ENCODE measurements at places on chromosomes 7 and 10.

DNA sequence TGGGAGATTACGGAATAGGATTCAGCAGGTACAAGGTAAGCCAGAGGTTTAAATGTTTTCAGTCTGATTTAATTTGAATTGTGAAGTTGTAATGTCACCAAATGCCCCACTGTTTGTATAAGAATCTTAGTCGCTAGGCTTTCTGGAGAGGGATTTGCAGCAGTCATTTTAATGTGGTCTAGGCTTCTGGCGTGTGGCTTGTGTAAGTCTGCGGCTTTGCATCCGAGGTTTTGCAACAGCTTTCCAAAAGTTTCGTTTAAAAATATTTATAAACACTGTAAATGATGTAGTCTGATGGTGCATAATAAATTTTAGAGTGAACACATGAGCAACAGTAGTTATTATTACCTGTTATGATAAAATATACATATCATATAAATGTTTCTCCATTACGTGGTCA is 26.1 kb upstream of the BHLHA15 start:
- DNase-seq: no peak

- DNase-seq: no peak
These were observed 108.1 kb downstream of the ANLN start for GRCh38 chr7:36497775-36498174.

GRCh38 chr7:79684384-79684783 is 230.9 kb upstream of the MAGI2 start:
- DNase-seq: no peak

- no peak for DNase-seq
These were observed 311.4 kb upstream of the ZNF32 start for GRCh38 chr10:43960135-43960415.

- DNase-seq: no peak
These were observed 144.3 kb upstream of the KAT6B start for GRCh38 chr10:74681917-74682627.

- DNase-seq: peak; percentile 41
These were observed 57.6 kb upstream of the TARP start for GRCh38 chr7:38330861-38331621.

DNA sequence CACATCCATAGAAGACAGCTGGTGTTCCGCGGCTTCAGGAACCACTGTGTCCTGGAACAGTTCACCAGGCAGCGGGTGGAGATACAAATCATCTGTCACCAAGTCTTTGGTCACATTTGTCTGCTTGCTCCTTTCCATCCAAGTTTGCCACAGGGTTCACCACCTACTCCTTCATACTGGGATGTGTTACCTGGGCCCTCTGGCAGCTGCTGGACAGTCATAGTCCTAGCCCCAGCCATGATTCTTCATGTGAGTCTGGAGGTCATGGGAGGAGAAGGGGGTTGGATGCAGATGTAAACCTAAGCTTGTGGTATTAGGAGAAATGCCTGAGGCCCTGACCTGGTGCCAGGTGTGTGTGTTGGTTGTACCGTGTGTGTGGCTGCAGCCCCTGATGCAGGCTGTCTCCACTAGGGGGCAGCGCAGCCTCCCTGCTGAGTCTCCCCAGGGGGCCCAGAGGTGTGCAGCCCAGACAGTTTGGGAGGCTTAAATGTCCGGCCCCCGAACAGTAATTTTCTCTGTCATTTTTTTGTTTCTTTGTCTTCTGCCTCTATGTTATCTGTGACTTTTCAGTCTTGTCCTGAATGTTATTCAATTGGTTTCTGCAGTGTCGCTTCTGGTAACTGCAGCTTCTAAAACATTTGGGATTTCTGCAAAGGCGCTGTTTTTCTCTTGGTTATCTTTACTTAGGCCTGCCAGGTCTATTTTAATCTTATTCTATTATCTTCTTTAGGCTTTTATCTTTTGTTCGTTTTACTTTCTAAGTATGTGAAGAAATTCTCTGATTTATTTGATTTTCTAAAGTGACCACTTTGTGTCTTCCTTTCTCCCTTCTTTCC is 14.8 kb downstream of the NPS start:
- peak; percentile 2 for DNase-seq

GRCh38 chr10:1399431-1400100 is 337.8 kb downstream of the ADARB2 start:
- DNase-seq: no peak

GRCh38 chr10:93816123-93816747 is 58.5 kb downstream of the LGI1 start:
- peak; percentile 33 for DNase-seq

DNA sequence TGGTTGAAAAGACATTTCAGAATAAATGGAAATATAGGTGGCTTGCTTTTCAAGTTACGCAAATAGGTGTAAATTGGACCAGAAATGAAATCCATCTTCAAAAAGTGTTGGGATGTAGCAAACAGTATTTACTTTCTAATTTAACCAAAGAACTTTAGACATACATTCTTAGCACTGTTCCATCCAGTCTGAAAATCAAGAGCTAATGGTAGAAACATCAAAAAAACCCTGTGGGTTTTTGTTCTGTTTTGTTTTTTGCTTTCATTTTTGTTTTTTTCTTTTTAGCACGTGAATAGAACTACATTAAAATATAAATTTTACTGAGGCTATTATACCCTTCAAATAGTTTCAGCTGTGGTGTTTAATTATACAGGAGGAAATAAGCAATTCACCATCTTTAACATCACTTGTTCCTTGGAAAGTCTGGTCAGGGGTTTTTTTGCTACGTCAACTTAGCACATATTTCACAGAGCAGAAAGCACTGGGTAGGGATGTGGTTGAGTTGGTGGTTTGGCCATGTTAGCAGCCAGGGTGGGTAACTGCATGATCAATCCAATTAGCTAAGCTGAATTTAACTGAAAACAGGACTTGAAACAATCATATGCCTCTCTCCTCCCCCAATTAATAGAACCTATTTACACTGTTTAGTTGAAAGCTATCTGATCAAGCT is 275.4 kb upstream of the PFKP start:
- DNase-seq: peak; percentile 1

DNA sequence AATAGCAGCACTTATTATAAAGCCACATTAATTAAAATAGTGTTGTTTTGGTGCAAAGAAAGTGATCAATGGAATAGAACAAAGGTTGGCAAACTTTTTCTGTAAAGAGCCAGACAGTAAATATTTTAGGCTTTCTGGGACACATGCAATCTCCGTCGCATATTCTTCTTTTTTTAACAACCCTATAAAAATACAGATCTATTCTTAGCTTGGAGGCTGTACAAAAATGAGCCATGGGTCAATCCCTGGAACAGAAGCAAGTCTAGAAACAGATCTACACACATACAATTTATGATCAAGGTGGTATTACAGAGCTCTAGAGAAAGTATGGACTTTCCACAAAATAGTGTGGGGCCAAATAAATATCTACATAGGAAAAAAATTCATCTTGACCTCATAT is 71.8 kb downstream of the ARHGAP21 start:
- no peak for DNase-seq

- DNase-seq: no peak
These were observed 25.7 kb upstream of the LOXL4 start for GRCh38 chr10:98293550-98294269.

GRCh38 chr7:149293338-149293737 is 31.3 kb downstream of the ZNF783 start:
- no peak for DNase-seq

- DNase-seq: no peak
These were observed 63.0 kb upstream of the MGMT start for GRCh38 chr10:129404091-129404490.

- no peak for DNase-seq
These were observed 764.9 kb upstream of the MBL2 start for GRCh38 chr10:53537508-53537907.

DNA sequence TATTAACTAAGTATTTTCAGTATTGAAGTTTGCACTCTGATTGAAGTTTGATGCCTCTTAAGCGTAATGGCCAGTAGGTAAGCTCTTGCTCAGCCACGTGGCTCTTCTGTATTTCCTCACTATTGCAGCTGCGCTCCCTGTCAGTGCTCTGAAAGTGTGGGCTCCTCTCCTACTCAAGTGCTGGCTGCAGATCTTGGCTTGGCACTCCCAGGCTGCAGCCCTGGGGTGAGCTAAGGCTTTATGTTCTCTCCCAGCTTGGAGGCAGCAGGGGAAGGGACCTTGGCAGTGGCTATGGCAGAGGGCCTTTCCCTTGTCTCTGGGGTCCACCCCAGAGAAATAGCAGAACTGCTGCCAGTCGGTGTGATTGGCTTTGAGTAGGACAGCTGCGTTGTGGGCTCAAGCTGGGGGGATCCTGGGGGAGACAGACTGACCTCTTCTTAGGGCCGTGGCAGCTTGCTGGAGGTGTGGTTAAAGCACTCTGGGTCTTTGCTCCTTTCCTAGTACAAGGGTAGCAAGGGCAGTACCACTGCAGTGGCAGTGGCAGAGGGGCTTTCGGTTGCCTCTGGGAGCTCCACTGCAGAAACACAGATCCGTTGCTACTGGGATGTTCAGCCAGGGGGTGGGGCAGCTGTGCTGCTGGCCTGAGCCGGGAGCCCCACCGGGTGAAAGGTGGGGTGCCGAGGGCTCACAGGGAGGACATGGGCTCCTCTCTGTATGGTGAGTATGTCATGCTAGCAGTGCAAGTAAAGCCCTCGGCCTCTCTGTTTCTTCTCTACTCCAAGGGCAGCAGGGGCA is 100.5 kb downstream of the GLCCI1 start:
- DNase-seq: no peak

DNA sequence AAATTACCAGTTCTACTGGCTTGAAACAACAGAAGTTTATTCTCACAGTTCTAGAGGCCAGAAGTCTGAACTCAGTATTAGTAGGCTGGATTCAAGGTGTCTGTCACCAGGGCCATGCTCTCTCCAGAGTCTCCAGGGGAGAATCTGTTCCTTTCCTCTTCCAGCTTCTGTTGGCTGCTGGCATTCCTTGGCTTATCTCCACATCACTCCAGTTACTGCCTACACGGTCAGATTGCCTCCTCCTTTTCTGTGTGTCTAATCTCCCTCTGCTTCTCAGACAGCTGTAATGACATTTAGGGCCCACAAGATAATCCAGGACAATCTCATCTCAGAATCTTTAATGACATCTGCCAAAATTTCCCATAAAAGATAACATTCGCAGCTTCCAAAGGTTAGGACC is 36.6 kb downstream of the MAPK8 start:
- DNase-seq: no peak

GRCh38 chr7:137981175-137981574 is 20.7 kb downstream of the CREB3L2 start:
- DNase-seq: no peak

GRCh38 chr7:142053988-142054387 is 57.5 kb upstream of the MGAM2 start:
- no peak for DNase-seq

GRCh38 chr10:5545426-5545777 is 20.6 kb downstream of the CALML3 start:
- DNase-seq: no peak

DNA sequence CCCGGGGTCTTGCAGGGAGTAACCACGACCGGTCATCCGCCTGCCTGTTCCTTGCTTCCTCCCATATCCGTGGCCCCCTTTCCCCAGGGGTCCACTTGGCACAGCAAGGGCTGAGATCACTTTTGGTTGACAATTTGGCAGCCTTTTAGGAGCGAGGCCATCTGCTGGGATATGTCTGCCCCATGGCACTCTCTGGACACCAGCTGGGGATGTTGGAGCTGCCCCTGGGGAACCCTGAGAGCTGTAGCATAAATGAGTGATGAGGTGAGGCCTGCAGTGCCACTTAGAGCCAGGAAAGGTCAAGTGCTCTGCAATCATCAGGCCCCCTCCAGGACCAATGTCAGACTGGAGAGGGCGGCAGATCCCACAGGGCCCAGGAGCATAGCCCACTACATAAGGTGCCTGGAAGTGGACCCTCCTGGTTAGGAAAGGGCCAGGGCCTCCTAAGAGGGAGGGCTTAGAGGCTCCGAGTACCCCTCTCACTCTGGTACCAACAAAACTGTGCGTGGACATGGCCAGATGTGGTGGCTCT is 92.1 kb downstream of the HIP1 start:
- DNase-seq: no peak

DNA sequence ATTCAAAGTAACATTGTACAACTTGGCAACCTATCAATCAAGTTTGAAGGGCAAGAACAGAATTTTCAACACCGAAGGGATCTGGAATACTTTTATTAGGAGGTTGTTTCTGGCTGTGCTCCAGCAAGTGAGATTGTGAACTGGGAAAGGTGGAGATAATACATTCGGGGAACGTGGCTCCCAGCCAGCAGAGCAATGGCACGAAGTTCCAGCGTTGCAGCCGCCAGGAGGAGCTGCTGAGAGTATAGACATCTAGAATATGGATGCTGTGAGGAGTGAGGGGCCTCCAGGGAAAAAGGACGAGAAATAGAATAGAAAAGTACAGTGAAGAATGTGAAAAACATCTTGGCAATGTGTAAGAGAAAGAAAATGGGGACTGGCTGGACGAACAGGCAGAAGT is 69.5 kb downstream of the TCERG1L start:
- DNase-seq: no peak

GRCh38 chr10:29469481-29470354 is 165.1 kb downstream of the SVIL start:
- no peak for DNase-seq

- no peak for DNase-seq
These were observed 9.9 kb downstream of the STARD3NL start for GRCh38 chr7:38187794-38188440.

DNA sequence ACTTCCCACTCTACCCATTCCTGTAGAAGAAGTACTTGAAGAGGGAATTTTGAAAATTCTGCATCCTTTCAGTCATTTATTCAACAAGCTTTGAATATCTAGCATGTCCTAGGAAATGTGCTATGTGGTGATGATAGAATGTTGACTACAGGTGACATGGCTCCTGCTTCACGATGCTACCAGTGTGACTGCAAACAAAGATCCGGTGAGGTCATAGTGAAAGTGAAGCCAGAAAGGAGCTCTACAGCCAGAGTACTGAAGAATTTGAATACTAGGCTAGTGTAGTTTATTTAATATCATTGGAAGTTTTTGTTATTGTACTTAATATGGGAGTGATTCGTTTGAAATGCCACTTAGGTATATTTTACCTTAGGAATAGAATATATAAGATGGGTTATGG is 348.1 kb downstream of the TFEC start:
- DNase-seq: no peak

DNA sequence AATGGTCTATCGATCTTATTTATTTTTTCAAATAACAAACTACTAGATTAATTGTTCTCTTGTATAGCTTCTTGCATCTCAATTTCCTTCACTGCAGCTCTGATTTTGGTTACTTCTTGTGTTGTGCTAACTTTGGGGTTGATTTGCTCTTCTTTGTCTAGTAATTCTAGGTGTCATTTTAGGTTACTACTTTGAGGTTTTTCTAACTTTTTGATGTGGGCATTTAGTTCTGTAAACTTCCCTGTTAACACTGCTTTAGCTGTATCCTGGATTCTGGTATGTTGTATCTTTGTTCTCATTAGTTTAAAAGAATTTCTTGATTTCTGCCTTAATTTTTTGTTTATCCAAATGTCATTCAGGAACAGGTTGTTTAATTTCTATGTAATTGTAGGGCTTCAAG is 1188.0 kb downstream of the DNAJB9 start:
- DNase-seq: no peak

- DNase-seq: no peak
These were observed 308.2 kb upstream of the BMPER start for GRCh38 chr7:33597181-33597580.
